IMR-90 (cell line): ENCODE measurements at places on chromosomes 5 and 9.
A peak's percentile ranks its signal among the peaks of the same experiment; 100 is the strongest.

- DNase-seq, result no peak
Measured at GRCh38 chr5:108324886-108325285, 57.0 kb downstream of the FBXL17 start.

DNA sequence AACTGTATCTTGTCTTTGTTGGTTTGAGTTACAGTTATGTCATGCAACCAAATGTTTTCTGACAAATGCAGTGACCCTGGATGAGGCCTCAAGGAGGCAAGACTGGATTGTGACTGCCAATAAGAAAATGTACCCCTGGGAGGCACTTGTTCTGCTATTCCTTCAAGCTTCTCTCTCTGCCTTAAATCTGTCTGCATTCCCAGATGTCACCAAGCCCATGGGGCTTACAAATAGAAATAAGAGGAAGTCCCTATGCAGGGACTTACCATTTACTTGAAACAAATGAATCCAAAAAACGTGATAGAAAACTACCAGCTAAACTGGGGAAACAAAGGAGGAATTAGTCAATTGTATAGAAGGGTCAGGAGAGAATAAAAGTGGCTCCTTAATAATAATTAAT is 8.2 kb upstream of the PARP8 start:
- DNase-seq, result no peak

- DNase-seq, result peak; percentile 66
Measured at GRCh38 chr5:173926359-173926758, 38.2 kb downstream of the CPEB4 start.

GRCh38 chr5:14114615-14115251 is 28.4 kb upstream of the TRIO start:
- DNase-seq, result no peak

DNA sequence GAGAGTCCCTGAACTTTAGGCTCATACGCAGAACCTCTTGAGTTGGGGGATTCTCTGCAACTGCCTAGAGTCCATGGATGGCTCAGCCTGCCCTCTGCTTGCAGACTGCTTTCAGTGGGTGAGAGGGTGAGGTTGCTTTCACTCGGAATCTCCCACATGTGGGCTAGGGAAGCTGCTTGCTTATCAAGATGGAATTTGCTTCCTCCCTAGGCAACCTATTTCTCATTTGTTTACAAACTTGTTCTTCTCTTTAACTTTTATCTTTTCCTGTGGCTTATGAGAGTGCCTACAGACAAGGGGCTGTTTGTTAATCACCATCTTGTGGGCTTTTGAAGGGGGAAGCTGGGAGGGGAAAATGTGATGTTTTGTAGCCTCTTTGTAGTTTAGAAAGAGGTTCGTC is 10.0 kb downstream of the TLE4 start:
- peak; percentile 94 for DNase-seq

GRCh38 chr5:156378159-156378558 is 51.2 kb downstream of the SGCD start:
- DNase-seq, result no peak

DNA sequence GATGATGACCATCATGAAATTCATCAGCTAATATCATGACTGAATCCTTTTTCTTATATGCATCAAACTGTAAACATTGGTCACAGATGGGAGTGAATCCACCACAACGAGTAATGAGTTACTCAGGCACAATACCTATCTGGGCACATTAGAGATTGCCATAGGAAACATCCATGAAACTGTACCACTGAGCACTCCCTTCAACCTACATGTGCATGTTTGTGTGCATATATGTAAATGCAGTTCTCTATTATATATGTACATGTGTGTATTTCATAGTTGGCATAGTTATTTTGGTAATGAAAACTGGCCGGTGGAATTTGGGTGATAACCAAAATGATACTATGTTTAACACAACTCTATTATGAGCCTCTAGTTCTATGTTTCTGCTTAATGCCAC is 387.3 kb upstream of the ARRDC3 start:
- no peak for DNase-seq

- no peak for DNase-seq
Measured at GRCh38 chr9:107316795-107317661, 33.9 kb downstream of the RAD23B start.

DNA sequence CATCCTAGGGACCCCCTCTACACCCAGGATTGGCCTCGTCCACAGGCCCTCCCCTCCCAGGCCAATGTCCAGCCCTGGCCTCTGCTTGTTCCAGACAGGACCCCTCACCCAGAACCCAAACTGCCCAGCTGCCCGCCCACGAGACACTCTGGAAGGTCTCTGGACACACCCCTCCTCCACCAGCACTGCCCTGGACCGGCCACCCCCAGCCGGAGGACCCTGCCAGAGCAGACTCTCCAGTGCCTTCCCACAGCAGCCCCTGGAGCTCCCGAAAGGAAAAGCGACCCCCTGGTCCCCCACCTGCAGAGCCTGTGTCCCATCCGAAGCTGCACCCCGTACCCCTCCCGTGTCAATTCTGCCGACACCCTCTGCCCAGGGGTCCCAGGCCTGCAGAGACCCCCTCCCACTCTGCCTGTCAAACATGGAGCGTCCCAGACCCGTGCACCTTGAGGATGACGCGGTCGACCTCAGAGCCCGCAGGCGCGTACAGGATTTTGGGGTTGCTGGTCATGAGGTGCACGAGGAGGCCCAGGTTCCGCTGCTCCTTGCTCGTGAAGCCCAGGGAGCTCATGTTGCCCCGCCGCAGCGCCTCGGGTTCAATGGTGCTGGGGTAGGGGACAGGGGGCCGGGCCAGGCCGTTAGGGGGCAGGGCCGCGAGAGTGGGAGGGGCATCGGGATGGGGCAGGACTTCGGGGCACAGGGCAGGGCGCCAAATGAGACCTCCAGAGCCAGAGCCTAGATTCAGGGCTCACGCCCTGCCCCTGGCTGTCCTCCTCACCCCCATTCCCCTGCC is 8.0 kb downstream of the ABCA2 start:
- DNase-seq, result no peak

- DNase-seq, result no peak
Measured at GRCh38 chr9:74006935-74007334, 490.2 kb upstream of the RORB start.

DNA sequence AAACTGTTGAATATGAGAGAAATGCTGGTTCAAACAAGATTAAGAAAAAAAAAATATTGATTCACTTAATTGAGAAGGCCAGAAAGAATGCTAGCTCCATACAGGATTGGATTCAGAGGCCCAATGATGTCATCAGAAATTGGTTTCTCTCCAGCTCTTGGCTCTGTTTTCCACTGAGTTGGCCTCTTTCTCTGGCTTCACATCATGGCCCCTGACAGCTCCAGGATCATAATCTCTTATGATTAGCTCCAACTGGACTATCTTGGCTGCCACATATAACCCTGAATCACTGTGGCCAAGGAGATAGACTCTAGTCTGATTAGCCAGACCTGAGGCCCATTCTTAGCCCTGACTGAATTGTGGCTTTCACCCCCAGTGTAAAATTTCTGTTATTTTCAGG is 244.7 kb upstream of the GRAMD2B start:
- DNase-seq, result peak; percentile 17

DNA sequence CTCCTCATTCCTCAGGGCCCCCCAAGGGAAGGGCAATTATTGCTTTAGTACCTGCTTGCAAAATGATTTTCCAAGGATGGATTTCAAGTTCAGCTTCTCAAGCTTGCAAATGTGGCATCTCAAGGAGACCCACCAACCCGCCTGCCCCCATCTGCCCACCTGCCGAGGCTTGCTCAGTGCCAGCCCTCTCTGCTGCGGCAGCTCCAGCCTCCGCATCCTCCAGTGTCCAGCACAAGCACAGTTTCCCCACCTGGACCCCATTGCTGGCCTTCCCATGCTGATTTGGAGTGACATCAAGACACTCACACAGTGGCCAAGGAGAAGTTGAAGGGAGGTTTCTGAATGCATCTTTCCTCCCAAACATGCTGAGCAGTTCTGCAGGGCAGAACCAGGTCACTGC is 31.2 kb downstream of the MED10 start:
- no peak for DNase-seq

- DNase-seq, result no peak
Measured at GRCh38 chr9:4420351-4420750, 69.9 kb upstream of the SLC1A1 start.

- DNase-seq, result peak; percentile 32
Measured at GRCh38 chr5:79077680-79078365, 8.3 kb downstream of the BHMT2 start.

GRCh38 chr9:81833563-81834345 is 94.5 kb upstream of the SPATA31D4 start:
- DNase-seq, result peak; percentile 66

DNA sequence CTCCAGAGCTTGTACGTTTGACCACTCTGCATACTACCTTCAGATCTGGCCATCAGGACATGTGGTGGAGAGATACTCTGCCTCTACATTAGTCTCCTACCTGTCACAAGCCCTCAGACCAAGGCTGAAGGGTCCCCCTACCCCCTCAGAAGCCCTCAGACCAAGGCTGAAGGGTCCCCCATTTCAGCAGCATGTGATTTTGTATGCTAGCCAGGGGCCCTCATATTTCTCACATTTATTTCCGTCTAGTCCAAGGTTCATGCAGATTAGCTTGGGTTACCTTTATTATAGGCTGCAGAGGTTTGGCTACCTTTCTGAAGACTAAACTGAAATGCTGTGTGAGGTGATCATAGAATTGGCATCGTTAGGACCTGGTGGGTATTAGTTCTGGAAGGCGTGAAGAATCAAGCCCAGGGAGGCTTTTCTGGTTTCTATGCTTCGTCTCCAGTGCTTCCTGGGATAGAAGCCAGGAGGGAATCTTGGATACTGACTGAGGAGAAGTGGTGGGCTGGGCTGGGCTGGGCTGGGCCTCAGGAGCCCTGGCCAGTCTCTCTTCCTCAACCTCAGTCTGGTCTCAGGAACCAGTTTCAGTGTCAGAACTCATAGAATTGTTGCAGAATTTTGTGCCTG is 2.8 kb downstream of the SMIM32 start:
- no peak for DNase-seq

DNA sequence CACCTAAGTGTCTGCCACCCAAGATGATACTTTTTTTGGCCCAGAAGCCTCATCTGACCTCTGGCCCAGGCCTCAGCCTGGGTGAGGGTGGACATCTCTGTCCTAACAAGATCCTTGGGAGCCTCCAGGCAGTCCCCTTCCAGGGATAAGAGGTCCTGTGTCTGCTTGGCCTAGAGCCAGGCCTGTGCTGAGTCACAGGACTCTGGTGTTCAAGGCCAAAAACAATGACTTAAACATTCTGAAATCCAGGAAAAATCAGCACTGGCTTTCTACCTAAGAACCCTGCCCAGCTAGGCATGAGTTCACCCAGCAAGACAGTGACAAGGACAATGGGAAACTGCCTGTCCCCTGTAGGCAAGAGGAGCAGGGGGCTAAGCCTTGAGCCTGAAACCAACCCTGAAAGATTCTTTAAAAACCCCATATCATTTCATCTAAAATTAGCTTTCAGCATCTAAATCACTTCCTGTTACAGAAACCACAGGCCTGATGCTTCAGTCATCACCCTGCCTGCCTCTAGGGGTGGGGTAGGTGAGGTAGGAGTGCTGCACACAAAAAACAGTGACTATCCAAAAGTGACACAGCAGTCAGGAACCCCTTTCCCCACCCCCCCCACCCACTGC is 29.9 kb downstream of the CSF2 start:
- peak; percentile 96 for DNase-seq

DNA sequence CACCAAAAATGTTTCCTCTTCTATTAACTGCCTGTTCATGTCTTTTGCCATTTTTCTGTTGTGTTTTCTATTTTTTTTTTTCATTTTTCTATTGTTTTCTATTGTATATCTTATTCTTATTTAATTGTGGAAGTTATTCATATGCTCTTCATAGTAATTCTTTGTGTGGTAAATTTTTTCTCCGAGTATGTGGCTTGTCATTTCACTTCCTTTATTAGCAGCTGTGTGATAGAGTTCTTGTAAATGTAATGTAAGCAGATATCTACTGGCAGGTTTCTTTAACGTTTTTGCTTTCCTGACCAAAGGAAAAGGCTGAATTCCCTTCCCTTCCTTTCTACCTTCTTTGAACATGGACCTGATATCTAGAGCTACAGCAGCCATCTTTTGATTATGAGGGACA is 5.8 kb upstream of the PLPP1 start:
- DNase-seq, result no peak

GRCh38 chr9:97153967-97154366 is 115.0 kb upstream of the CTSV start:
- no peak for DNase-seq

DNA sequence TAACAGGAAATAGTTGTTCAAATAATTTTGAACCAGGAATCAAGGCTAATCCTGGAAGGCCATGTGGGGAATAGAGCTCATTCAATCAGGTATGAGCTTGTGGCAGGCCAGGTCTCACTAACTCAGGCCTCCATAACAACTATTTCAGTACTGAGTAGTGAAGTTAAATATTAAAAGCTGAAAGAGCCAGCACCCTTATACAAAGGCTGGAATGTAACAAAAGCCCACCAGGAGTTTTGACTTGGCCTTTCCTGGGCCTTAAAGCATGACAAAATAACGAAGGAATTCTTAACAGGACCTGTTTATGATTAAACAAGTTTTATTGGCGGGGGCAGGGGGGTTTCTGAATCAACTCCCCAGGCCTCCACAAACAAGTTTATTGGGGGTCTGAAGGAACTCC is 1146.7 kb downstream of the CDH9 start:
- no peak for DNase-seq

DNA sequence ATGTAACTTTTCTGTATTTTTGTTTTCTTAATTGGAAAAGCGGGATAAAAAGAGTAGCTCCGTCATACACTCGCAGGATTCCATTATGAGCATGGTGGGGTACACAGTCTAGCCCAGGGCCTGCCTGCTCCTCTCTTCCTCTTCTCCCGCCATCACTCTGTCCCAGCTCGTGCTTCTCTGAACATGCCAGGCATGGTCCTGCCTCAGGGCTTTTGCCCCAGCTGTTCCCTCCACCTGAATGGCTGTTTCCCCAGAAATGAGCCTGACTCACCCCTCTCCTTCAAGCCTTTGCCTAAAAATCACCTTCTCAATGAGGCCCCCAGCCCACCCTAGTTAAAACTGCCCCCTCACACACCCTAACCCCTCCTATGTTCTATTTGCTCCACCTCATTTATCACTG is 4.5 kb downstream of the CORO2A start:
- DNase-seq, result no peak

GRCh38 chr5:33745101-33745770 is 146.6 kb downstream of the ADAMTS12 start:
- peak; percentile 34 for DNase-seq

GRCh38 chr5:132489871-132490483 is 596 bp downstream of the IRF1 start:
- DNase-seq, result peak; percentile 43

DNA sequence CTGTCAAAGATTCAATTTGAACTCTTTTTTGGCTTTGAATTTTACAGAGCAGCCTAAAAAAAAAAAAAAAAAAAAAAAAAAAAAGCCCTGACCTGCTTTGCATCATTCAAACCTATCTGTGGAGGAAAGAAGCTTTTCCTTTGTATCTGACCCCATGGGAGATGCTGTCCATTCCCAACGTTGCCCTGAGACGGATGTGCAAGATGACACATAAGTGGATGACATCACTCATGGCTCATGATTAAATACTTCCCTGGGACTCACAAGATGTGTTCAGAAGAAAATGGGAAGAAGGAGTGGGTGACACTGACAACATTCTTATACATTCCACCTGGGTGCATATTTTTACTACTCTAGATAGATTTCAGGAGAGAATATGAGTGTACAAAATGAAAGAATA is 245.7 kb upstream of the ELAVL2 start:
- DNase-seq, result no peak

GRCh38 chr9:132804576-132805295 is 73.3 kb downstream of the AK8 start:
- DNase-seq, result no peak

GRCh38 chr5:175654339-175654738 is 3.5 kb upstream of the HRH2 start:
- DNase-seq, result no peak
